Jurkat, Clone E6-1 (cell line): ENCODE measurements at places on chromosomes 6 and 20.

DNA sequence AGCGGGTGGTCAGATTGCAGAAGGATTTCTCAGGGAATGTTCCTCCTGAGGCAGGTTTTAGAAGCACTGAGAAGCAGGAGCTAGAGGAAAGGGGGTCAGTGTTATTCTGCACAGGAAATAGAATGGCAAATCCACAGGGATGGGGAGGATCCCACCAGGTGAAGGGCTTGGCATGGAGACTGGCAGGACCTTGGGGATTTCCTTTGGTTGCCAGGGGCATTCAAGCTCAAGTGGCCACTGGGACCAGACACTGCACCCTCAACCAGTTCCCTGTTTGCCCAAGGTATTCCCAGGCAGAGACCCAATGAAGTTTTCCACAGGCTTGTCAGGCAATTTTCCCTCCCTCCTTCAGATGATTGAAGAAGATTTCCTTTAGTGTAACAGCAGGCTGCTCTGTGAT is 123.2 kb upstream of the KCNK16 start:
- DNase-seq = no peak

DNA sequence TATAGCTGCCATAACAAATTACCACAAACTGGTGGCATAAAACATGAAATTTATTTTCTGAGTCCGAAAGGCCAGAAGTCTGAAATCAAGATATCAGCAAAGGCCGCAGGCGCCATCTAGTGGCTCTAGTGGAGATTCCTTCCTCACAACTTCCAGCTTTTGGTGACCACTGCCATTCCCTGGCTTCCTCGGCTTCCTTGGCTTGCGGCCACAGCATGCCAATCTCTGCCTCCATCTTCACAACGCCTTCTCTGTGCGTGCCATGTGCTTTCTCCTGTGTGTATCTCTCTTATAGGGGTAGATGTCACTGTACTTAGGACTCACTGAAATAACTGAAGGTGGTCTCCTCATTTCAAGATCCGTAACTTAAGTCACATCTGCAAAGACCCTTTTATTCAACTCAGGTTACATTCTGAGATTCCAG is 5.4 kb upstream of the PLAGL1 start:
- peak; percentile 34 for DNase-seq

DNA sequence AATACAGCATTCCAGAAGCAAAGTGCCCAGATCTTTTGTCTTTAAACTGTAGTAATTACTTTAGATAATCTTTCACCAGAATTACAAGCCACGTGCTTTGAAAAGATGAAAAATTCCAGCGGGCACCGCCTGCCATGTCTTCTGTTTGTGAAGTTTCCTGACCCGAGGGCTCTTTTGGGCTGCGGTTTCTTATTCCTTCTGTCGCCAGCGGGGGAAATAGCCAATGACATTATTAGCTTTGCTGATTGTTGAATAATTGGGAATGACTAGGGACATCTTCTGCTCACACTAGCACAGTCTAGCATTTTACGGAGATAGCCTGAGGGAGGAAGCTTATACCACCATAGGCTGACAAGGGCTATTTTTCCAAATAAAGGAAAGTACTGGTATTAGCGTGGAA is 124.7 kb downstream of the SAMD5 start:
- DNase-seq = no peak

DNA sequence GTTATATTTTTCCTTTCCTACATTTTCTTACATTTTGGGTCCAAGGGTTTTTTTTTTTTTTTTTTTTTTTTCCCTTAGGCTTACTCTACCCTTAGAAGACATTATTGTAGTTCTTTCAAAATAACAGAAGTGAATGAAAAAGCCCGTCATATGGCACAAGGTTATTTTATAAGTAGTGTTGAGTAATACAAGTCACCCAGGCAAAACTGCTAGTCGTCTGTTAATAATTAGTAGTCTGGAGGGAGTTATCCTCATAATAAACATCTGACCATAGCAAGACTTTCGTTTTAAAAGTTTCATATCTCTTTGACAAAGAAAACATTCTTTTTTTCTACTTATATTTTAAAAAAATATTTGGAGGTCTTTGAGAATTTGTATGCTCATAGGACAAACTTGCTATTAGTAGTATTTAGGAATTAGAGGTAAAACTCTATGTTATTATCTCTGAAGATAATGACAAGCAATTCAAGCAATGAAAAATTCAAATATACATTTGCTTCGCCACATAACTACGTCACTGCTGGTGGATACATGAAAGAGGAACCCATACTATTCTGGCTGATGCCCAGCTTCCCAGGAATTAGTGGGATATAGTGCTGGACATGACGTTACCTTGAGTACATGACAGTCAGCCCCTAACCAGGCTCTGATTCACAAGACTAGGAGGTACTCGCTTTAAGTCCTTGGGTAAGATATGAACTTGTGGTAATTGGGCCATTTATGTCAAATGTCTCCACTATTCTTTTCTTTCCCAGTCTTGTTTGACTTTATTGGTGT is 532.8 kb downstream of the GRIK2 start:
- DNase-seq = no peak
